Liver (tissue), 10 donors: ENCODE measurements at places on chromosomes 4 and X.

DNA sequence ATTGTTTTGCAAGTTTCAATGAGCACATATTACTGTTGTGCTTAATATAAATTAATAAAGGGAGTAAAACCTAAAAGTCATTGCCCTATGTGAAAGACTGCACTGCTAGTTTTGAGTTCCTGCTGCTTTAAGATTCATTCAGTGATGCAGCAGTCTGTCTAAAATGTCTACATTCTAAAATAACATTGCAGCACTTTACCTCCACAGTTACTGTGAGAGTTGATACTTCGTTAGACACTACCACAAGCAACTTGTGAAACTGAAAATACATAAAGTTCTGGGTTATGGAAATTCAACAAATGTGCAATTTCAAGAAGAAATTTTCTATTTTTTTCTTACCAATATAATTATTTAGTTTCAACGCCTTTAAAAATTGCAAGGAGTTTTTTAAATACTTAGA is 1175.2 kb upstream of the DIAPH2 start:
- H3K4me1 ChIP-seq: no peaks in the 10 kb centered on the region
- H3K4me3 ChIP-seq: no peak overlapping the region
- H3K36me3 ChIP-seq: no peaks in the 10 kb centered on the region
- no peak for DNase-seq
- no peaks in the 10 kb centered on the region for H3K27me3 ChIP-seq

DNA sequence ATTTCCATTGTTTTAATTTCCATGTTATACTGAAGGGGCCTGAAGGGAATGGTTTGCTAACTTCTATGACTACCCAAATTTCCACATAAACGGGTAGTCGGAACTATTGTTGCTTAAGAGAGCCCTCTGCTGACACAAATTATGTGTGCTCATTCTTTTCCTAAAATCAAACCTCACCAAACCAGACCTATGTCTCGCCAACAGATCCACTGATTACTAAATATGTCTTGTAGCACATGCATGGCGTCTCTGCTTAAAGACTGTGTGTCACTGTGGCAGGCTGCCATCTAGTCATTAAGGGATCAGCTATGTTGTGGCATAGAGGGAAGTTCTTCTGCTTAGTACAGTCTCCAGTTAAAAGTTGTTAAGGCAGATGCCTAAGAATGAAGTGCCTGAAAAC is 25.1 kb downstream of the PIR start:
- DNase-seq: no peak
- H3K4me1 ChIP-seq: no peaks in the 10 kb centered on the region
- no peak overlapping the region for H3K27ac ChIP-seq
- no peaks in the 10 kb centered on the region for H3K27me3 ChIP-seq
- no peak overlapping the region for H3K4me3 ChIP-seq
- no peaks in the 10 kb centered on the region for H3K36me3 ChIP-seq

DNA sequence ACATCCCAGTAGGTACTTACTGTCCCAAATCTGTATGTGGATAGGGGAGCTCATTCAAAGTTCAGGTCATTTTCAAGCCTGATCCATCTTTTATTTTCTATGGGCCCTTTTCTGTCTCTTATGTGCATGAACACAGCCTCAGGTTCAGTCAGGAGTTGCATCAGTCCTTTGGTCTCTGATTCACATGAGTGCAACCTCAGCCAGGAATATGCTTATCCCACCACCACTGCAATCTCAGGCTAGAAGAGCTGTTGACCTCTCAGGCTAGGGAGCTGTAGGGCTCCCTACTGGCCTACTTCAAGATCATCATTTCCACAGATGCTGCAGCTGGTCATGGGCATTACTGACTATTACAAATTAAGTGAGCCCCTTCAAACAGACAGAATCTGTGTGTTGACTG is 27.2 kb downstream of the AASDH start:
- H3K4me1 ChIP-seq: no peaks in the 10 kb centered on the region
- H3K4me3 ChIP-seq: no peak overlapping the region
- no peak overlapping the region for H3K27ac ChIP-seq
- H3K36me3 ChIP-seq: no peaks in the 10 kb centered on the region
- H3K27me3 ChIP-seq: no peaks in the 10 kb centered on the region
- no peak for DNase-seq

- no peak overlapping the region for H3K27ac ChIP-seq
- H3K36me3 ChIP-seq: no peaks in the 10 kb centered on the region
- no peaks in the 10 kb centered on the region for H3K27me3 ChIP-seq
Measured at GRCh38 chr4:109015413-109015810, 252.6 kb upstream of the ETNPPL start.

GRCh38 chr4:158523990-158524535 is 2.4 kb downstream of the RXFP1 start:
- H3K27ac ChIP-seq: peak overlapping the region; percentile 28
- H3K27me3 ChIP-seq: no peaks in the 10 kb centered on the region
- H3K4me1 ChIP-seq: no peaks in the 10 kb centered on the region

DNA sequence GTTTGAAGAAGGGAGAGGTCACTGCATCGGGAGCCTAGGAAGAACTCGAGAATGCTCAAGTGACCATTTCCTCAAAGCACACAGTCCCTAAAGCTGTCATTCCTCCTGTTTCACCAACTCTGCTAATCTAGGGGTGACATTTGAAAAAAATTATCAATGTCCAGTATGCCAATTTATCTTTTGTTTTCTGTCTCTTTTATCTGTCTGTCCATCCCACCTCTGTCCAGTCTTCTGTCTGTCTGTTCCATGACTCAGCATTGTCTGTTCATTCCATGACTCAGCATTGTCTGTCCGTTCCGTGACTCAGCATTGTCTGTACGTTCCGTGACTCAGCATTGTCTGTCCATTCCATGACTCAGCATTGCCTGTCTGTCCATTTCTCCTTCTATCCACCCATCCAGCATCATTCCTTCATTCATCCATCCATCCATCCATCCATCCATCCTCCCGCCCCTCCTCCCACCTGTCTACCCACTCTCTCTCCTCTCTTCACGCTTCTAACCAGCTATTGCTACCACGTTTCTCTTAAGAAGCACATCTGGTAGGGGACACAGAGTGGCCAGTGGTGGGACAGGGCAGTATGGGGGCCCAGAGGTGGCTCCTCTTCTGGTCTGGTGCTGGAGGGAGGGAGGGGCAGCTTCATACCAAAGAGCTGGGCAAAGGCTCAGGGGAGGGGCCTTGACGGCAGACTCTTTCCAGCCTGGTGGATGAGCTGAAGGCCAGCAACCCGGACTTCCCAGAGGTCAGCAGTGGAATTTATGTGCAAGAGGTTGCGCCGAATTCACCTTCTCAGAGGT is 34.1 kb downstream of the HTRA3 start:
- peak; percentile 53 for DNase-seq
- no peaks in the 10 kb centered on the region for H3K4me1 ChIP-seq
- no peak overlapping the region for H3K27ac ChIP-seq
- H3K27me3 ChIP-seq: peaks cover 3% of the 10 kb centered on the region
- H3K36me3 ChIP-seq: no peaks in the 10 kb centered on the region
- H3K4me3 ChIP-seq: no peak overlapping the region

DNA sequence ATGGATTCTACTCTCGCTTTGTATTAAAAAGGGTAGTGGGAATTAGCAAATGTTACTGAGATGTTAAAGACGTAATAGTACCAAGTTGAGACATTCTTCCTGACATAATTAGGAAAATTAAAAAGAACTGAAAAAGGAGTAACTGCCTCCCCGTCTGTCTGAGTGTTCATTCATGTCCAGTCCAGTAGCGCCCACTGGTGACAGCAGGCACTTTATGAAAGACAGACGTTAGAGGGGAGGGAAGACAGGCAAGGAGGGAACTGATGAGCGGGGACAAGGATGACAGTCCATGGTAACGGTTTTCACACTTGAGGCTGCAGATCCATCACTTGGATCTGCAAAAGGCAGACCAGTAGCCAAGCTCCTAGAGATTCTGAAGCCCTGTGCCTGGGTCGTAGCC is 326.7 kb downstream of the STK32B start:
- H3K27me3 ChIP-seq: peaks cover 2% of the 10 kb centered on the region
- H3K27ac ChIP-seq: no peak overlapping the region
- no peaks in the 10 kb centered on the region for H3K4me1 ChIP-seq
- no peak overlapping the region for H3K4me3 ChIP-seq
- no peaks in the 10 kb centered on the region for H3K36me3 ChIP-seq
- no peak for DNase-seq

DNA sequence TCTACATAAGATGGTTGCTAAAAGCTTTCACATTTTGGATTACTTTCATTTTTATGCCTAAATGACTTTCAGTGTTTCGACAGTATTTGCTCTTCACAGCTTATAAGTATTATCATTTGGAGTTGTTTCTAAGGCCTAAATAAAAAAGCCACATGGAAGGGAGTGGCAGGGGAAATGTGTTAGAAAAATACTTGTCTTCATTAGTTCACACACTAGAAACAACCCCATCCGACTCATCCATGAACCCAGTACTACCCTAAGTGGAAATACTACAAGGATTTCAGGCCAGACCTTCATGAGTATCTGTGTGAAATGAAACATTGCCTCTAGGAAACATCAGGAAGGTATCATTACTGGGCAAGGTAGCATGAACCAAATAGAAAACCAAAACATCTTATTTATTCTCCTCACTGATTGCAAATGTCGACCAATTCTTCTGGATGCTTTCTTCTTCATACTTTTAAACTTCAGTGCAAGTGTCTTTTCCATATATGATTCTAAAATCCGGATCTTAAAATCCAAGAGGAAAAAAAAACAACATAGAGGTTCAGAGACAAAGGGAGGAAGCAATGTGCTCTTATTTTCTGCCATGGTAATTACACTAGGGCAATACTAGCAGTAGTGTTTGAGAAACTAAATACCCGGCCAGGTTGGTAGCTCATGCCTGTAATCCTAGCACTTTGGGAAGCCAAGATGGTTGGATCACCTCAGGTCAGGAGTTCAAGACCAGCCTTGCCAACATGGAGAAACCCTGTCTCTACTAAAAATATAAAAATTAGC is 349.4 kb downstream of the ARHGAP24 start:
- no peaks in the 10 kb centered on the region for H3K27me3 ChIP-seq
- H3K27ac ChIP-seq: no peak overlapping the region
- no peaks in the 10 kb centered on the region for H3K36me3 ChIP-seq
- H3K4me1 ChIP-seq: peaks cover 7% of the 10 kb centered on the region
- DNase-seq: no peak

DNA sequence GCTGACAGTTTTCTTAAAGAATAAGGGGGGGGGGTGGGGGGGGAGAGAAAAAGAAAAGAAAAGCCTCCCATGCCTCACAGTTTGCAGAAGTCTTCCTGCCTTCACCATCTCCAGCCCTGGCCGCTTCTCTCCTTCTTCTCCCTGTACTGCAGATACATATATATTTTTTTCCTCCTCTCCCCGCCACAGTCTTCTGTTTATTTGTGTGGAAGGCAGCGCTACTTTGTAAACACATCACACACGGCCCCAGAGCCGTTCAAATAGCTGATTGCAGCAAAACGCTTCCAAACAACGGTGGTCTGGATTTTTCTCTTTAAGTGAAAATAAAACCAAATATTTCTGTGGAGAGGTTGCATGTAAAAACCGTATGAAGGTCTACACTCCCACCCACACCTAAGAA is 732 bp downstream of the NLGN4X start:
- no peak for DNase-seq
- H3K36me3 ChIP-seq: no peaks in the 10 kb centered on the region
- no peaks in the 10 kb centered on the region for H3K27me3 ChIP-seq
- peaks cover 11% of the 10 kb centered on the region for H3K4me1 ChIP-seq

DNA sequence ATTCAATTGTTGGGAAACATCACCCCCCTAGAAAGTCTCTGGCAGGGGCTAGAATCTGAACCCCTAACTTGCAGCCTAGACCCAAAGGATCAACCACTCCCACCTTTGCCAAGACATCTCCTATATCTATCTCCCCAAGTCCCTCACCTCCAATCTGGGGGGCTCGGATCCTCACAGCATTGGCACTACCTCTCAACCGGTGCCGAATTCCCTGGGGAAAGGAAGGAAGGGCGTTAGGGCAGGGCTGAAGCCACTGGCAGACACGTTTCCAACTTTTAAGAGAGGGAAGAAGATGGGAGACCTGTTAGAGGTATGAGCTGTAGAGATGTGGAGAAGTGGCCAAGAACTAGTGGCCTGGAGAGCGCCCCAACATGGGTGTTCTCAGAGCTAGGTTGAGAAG is 2.7 kb downstream of the TIMM17B start:
- no peak overlapping the region for H3K4me3 ChIP-seq
- H3K27ac ChIP-seq: no peak overlapping the region
- no peaks in the 10 kb centered on the region for H3K36me3 ChIP-seq
- H3K27me3 ChIP-seq: no peaks in the 10 kb centered on the region
- no peak for DNase-seq

DNA sequence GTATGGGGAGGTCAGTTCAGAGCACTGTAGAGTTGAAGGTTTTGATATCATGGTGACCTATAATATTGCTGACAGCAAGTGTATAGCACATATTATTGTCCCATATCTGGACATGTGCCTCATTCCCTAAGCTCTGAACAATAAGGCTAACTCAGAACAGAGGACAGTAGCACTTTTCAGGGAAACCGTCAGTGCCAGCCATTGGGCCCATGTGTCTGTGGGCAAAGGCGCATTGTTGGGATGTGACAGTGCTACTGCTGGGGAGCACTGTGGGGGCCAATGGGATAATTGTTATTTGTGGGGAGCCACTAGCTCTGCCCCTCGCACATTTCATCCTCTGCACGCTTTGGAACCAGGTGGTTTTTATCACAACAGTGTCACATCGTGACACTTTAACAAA is 136.2 kb downstream of the ELOVL6 start:
- H3K27ac ChIP-seq: no peak overlapping the region
- no peak overlapping the region for H3K4me3 ChIP-seq
- H3K4me1 ChIP-seq: peaks cover 29% of the 10 kb centered on the region
- H3K36me3 ChIP-seq: no peaks in the 10 kb centered on the region
- H3K27me3 ChIP-seq: no peaks in the 10 kb centered on the region

DNA sequence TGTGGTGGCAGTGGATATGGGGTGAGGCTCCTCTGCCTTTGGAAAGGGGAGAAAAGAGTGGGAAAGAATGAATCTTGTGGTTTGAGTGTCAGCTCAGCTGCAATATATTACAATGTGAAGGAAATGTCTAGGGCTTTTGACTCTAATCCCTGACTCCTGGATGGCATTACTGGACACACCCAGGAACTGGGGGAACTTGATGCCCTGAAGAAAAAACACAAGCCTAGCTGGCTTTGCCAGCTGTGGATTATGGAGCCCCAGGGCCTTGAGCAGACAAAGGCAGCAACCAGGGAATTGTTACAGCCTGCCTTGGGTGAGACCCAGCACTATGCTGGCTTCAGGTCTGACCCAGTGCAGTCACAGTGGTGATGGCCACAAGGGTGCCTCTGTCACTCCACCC is 57.1 kb upstream of the CYSLTR1 start:
- no peaks in the 10 kb centered on the region for H3K36me3 ChIP-seq
- no peak for DNase-seq
- H3K27ac ChIP-seq: no peak overlapping the region

DNA sequence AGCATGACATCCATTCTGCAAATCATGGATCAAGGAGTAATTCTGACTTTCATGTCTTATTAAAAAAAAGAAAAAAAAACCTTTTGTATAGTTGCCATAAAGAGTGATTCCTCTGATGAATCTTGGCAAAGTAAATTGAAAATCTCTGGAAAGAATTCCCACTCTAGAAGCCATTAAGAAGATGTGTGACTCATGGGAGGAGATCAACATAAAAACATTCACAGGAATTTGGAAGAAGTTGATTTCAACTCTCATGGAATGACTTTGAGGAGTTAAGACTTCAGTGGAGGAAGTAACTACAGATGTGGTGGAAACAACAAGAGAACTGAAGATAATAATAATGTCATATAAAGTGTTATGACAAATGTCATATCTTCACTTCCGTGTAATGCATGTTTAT is 204.2 kb downstream of the PABPC4L start:
- H3K4me3 ChIP-seq: no peak overlapping the region
- no peaks in the 10 kb centered on the region for H3K36me3 ChIP-seq
- no peaks in the 10 kb centered on the region for H3K27me3 ChIP-seq
- no peak for DNase-seq

GRCh38 chrX:97322401-97322800 is 438.7 kb downstream of the RPA4 start:
- H3K27ac ChIP-seq: no peak overlapping the region
- no peaks in the 10 kb centered on the region for H3K36me3 ChIP-seq
- DNase-seq: no peak
- H3K4me3 ChIP-seq: no peak overlapping the region
